SJSA1 (cell line): ENCODE measurements at places on chromosomes 16 and 17. TPM values are rescaled to one million over a fixed set of nuclear protein-coding genes. Genes with fewer than 3 reads are reported as not detected.

Gene EVI2B
- total RNA-seq, result 0.47 and 1.2 TPM in 2 replicates

Gene DLX4
- 0.13 TPM in 1 of 2 replicates, not detected in the other for total RNA-seq

Gene FSCN2
- 0.61 and 1.4 TPM in 2 replicates for total RNA-seq

Gene EVPL
- total RNA-seq, result not detected in 2 replicates

Gene ARL4D
- total RNA-seq, result 21.2 and 28.0 TPM in 2 replicates

Gene ITGB3
- 164 and 202 TPM in 2 replicates for total RNA-seq

Gene MYH8
- 0.03 TPM in 1 of 2 replicates, not detected in the other for total RNA-seq

Gene CRYM
- not detected in 2 replicates for total RNA-seq

Gene WSCD1
- total RNA-seq, result 0.32 and 3.4 TPM in 2 replicates

Gene TP53TG3D
- total RNA-seq, result not detected in 2 replicates

Gene MYH2
- not detected in 2 replicates for total RNA-seq

Gene GRAP
- total RNA-seq, result 1.1 and 3.0 TPM in 2 replicates

Gene VTN
- total RNA-seq, result 0.08 TPM in 1 of 2 replicates, not detected in the other

Gene C16orf82
- not detected in 2 replicates for total RNA-seq

Gene CTRB1
- not detected in 2 replicates for total RNA-seq

Gene KRTAP9-8
- not detected in 2 replicates for total RNA-seq

Gene PCGF2
- 3.6 and 4.2 TPM in 2 replicates for total RNA-seq

Gene GLYR1
- 35.2 and 49.0 TPM in 2 replicates for total RNA-seq

Gene C1QTNF1
- 3.6 and 5.1 TPM in 2 replicates for total RNA-seq

Gene NPB
- total RNA-seq, result 0.56 and 0.84 TPM in 2 replicates

Gene RGS11
- total RNA-seq, result not detected in 2 replicates

Gene NPTX1
- 0.32 TPM in 1 of 2 replicates, not detected in the other for total RNA-seq

Gene PDILT
- not detected in 2 replicates for total RNA-seq

Gene CYB561
- 8.6 and 13.4 TPM in 2 replicates for total RNA-seq

Gene CCL7
- not detected in 2 replicates for total RNA-seq

Gene TMC7
- total RNA-seq, result 0.22 and 0.84 TPM in 2 replicates

Gene RBFOX1
- not detected in 2 replicates for total RNA-seq

Gene ABCA9
- total RNA-seq, result not detected in 2 replicates

Gene CCDC40
- total RNA-seq, result 2.2 TPM in 1 of 2 replicates, not detected in the other

Gene FZD2
- 17.5 and 21.9 TPM in 2 replicates for total RNA-seq

Gene EME1
- total RNA-seq, result 24.1 and 54.5 TPM in 2 replicates

Gene ACE
- total RNA-seq, result 0.13 TPM in 1 of 2 replicates, not detected in the other

Gene SMIM36
- not detected in 2 replicates for total RNA-seq
